ENCODE measurements at places on chromosomes 11 and 22.

GRCh38 chr22:30882974-30883533, 85.5 kb downstream of the MORC2 start:
- DNase-seq: no peak

- DNase-seq: no peak
Observed at GRCh38 chr11:36130401-36130800, 158.8 kb downstream of the COMMD9 start.

DNA sequence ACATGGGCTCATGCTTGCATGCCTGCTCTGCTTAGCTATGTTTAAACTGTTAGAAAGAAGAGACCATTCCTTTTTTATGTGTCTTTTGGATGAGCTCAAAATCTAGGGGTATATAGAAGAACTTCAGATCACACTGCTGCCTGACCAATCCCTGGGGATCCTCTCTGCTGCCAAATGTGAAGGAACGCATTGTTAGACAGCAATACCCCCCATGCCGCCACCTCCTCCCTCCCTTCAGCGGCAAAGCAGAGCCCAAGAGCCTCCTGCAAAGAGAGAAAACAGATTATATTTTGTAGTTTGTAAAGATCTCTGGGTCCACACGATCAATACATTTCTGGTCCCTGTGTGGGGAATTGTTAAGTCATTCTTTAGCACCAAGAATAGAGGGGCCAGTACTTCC, 677.6 kb downstream of the NTM start:
- DNase-seq: no peak

DNA sequence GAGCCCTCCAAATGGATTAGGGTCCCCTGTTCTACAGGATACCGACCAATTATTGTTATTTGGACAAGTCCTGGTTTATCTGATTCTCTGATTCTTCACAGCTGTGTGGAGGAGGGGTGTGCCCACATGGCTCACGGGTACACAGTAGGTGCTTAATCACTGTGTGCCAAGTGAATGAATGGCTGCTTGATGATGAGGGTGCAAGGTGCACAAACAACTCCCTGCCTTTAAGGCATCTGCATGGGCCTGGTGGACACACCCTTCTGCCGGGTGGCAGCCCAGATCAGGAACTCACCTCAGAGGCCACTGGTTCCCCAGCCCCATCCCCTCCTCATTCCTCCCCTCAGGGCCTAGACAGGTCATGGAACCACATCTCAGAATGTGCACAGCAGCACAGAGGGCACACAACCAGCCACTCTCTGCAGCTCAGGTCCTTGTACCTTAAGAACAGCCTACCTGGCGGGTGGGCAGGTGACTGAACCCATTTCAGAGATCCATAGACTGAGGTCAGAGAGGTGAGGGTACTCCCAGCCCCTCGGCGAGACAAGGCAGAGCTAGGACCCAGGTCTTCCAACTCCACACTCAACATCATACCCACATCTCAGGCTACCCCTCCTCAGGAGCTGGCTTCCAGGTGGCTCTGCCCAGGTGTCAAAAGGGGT, 50.3 kb downstream of the SHANK2 start:
- DNase-seq: no peak

- peak; percentile 83 for DNase-seq
Observed at GRCh38 chr22:31829505-31829904, 75.7 kb downstream of the DEPDC5 start.

GRCh38 chr22:36352803-36353507, 34.8 kb downstream of the MYH9 start:
- no peak for DNase-seq

- DNase-seq: no peak
Observed at GRCh38 chr22:22761963-22762772, 117.8 kb downstream of the GGTLC2 start.

DNA sequence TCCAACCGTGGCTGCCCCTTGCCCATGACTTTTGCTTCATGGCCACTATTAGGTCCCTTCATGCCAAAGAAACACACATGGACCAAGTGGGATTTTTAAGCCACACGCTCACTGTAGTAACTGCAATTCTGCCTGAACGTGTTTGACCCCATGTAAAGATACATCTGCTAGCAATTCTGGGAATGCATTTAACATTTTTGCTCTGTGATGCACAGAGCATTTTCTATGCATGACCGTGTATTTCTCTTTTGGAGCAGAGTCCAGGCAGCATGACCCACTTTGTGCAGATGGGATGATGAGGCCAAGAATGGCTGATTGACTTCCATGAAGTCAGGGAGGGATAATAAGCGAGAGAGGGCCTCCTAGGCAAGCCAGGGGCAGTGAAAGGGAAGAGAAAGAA, 108.5 kb downstream of the TP53I11 start:
- DNase-seq: peak; percentile 91

GRCh38 chr11:36191941-36192340, 97.3 kb downstream of the COMMD9 start:
- no peak for DNase-seq

DNA sequence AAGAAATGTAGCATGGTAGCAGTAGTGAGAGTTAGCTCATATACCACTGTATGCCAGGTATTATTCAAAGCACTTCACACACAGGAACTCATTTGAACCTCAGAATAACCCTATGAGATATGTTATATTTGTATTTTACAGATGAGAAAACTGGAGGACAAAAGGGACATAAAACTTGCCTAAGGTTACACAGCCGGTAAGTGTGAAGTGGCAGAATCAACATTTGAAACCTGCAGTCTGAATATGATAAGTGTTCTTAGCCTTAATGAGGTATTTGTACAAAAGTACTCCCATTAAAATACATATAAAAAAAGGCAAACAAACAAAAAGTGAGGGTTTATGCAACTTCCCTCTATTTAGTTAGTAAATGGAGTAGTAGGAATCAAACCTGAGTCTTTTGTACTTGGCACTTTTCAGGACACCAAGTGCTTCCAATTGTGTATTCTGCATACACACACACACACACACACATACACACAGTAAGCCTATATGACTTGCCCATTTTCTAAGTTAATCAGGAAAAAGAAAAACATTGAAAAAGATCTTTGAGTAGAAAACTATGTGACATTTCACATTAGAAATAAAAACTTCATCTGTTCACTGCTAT, 223.9 kb upstream of the FOLH1 start:
- DNase-seq: no peak

DNA sequence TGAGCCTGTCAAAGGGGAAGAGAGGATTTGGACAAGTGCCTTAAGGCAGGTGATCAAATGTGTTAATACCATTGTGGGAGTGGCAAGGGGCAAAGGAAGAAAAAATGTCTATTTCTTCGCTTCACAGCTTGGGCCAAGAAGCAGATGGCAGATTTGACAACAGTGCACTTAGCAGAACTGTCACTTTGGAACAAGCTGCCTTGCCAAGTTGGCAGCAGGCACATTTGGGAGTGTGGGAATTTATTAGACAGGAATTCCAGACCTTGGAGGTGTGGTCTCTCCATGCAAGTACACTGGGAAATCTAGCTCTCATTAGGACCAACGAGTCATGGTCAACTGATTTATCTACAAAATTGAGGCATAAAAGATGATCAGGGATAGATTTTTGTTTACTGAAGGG, 265.1 kb downstream of the NELL1 start:
- no peak for DNase-seq

- DNase-seq: no peak
Observed at GRCh38 chr11:27354359-27354965, 8.6 kb downstream of the CCDC34 start.

- no peak for DNase-seq
Observed at GRCh38 chr11:6110011-6110410, 2.5 kb downstream of the OR56B4 start.
